ENCODE measurements at places on chromosomes 6 and 20.

- DNase-seq: no peak
These were observed 9.0 kb downstream of the MRAP2 start for GRCh38 chr6:84042603-84043002.

- DNase-seq: no peak
These were observed 203.9 kb downstream of the HAO1 start for GRCh38 chr20:7736336-7736735.

DNA sequence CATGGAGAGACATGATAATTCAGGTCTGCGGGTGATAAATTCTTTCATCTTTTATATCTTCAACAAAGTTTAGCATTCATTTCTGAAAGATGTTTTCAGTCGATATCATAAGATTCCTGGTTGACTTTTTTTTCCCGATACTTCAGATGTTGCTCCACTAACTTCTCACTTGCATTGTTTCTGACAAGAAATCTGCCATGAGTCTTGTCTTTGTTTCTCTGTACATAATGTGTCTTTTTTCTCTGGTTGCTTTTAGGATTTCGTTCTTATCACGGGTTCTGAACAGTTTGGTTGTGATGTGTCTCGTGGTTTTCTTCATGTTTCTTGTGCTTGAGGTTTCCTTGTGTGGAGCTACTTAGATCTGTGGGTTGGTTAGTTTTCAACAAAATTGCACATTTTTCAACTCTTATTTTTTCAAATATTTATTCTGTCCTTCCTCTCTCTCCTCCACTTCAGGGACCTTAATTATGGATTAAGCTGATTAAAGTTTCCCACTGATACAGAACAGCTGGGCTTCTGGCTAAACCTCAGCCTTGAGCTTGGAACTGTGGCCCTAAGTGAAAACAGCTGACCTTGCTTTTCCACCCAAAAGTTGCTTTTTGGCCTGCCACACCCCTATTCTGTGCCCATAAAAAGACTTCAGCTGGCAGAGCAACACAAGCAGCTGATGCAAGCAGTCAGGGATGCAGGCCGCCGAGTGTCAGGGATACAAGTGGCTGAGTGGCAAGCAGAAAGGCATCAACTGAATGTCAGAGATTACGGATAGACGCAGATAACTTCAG, 97.9 kb upstream of the SNX9 start:
- no peak for DNase-seq

DNA sequence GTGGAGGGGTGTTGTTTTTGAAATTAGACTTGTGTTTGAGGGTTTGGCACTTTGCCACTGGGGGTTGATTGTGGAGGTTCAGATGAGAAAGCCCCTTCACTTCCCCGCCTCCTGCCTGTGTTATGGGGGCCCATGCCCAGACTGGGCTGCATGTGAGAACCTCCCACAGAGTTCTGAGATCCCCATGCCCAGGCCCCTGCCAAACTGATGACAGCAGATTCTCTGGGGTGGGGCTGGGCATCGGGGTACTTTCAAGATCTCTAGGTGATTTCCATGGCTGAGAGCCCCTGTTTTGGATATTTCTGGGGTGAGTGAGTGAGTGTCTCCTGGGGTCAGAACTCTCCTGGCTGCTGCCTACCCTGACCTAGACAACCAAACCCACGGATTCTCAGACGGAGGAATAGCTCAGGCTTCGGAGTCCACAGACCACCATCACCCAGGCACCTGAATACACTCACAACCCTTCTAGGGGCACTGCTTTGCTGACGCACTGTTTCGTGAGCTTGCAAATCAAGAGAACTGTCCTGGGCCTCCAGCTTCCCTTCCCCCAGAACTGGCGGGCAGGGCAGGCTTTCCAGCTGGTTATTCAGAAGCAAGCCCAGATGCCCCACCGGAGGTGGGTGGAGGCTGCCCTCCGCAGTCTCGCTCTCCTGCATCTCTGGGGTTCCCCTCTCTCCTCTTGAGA, 6.3 kb downstream of the BCAS1 start:
- DNase-seq: no peak

GRCh38 chr6:138345565-138346285, 32.0 kb upstream of the SMIM28 start:
- no peak for DNase-seq

DNA sequence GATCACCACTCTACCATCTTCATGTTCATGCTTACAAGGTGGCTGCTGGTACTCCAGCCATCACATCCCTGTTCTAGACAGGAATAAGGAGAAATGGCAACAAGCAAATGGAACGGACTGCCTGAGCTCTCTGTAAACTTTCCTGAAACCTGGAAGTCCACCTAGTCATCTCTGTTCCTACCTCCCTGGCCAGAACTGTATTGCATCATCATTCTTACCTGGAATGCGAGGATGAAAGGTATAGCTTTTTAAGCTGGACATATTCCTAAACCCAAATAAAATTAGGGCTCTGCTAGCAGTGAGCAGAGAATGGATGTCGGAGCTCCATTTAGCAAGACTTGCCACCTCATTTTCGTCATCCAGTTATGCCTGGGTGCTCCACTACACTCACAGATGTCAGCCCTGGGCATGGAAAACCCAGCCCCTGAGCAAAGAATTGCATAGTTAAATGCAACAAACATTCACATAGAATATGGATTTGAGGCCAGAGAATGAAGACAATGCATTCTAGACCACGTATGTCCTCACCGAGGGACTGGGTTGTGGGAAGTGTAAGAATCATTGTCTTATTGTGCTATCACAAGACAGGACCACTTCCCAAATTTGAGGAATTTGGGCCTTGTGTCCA, 214.3 kb upstream of the CDYL start:
- DNase-seq: no peak
